Stimulated activated CD4-positive, alpha-beta T cell treated with anti-CD3 and anti-CD28 coated beads, TNF-alpha, amount 100 ng/mL, for 48 hours (primary cell): ENCODE measurements at places on chromosomes 2 and 18.

DNA sequence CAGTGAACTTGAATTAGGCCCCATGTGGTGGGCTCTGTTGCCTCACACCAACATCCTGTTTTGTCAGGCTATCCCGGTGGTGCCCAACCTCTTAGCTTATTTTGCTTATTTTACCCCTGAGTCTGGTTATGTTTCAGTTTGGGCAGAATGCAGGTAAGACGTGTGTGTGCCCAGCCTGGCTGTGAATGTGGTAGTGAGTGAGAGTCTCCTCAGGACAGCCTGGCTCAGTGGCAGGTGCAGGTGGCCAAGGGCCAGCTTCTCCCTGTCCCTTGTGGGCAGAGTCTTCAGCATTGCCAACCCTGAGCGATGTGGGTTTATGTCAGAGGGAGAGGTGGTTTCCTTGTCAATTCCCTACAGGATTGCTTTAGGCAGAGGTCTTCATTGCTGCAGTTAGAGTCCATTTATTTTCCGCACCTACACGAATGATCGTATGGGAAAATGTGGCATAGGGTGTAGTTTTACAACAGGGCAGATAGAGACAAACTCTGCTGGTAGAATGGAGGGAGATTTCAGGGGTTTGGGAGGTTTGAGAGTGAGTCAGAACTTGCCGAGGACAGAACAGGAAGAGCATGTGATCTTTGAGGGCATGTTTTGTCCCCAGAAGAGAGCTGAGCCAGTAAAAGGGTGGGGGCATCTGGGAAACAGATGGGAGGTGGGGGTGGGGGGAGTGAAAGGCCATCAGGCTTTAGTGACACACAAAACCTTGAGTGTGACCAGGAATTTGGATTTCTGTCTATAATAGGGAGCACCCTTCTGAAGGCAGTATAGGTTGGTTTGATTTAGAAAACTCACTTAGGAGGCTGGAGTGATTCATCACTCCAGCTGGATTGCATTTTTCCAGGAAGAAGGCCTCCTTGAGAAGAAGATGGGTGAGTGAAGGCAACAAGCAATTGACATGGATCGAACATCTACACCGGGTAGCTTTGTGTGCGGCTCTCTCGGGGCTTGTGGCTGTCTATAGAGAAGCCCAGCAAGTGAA is 156.2 kb upstream of the CELF4 start:
- DNase-seq: no peak

- DNase-seq: no peak
Measured at GRCh38 chr2:33528441-33528950, 52.0 kb downstream of the RASGRP3 start.

- no peak for DNase-seq
Measured at GRCh38 chr2:118014492-118014824, 588 bp upstream of the CCDC93 start.

GRCh38 chr18:67608615-67609273 is 92.2 kb upstream of the DSEL start:
- no peak for DNase-seq

- DNase-seq: no peak
Measured at GRCh38 chr18:74261053-74261713, 30.6 kb downstream of the CYB5A start.

- DNase-seq: no peak
Measured at GRCh38 chr2:171524018-171524401, 1.7 kb downstream of the CYBRD1 start.

- no peak for DNase-seq
Measured at GRCh38 chr18:10798727-10799550, 273.1 kb downstream of the NAPG start.

- DNase-seq: no peak
Measured at GRCh38 chr2:158580760-158581159, 124.0 kb downstream of the PKP4 start.
